Stimulated activated CD4-positive, alpha-beta T cell treated with anti-CD3 and anti-CD28 coated beads, Interleukin-15, amount 100 ng/mL, for 48 hours (primary cell): ENCODE measurements at places on chromosomes 11 and 22.

DNA sequence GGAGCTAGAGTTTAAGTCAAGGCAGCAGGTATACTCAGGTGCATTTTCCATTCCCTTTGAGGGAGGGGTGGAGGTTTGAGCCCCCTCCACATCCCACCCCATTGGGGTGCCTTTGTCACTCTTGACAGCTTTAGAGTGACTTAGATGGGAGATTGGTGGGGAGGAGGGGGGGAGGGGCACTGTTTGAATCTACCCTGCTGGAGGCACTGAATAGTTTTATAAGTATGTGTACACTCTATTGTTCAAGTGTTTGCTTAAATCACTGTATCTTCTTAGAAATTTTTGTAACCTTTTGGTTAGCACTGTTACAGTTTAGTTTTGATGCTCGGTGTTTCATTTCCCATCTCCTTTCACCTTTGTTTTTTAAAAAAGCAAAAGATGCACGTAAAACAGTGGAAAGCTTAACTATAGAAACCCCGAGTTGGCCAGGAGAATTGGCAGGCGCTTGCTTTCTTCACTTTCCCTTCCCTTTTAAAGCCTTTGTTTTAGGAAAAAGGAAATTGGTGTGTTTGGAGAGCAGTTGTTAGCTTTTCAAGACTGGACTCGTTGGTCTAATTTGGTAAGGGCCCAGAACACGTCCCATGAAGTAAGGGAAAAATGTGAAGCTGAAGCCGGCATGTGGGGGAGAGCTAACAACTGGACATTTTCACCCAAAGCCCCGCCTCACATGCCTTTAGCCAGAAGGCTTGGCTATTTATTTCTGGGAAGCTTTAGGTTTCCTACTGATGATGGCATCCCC lies 42.8 kb downstream of the TNRC6B start:
- DNase-seq, result no peak

GRCh38 chr11:33857933-33858371 lies 33.9 kb downstream of the LMO2 start:
- DNase-seq, result peak; percentile 49

DNA sequence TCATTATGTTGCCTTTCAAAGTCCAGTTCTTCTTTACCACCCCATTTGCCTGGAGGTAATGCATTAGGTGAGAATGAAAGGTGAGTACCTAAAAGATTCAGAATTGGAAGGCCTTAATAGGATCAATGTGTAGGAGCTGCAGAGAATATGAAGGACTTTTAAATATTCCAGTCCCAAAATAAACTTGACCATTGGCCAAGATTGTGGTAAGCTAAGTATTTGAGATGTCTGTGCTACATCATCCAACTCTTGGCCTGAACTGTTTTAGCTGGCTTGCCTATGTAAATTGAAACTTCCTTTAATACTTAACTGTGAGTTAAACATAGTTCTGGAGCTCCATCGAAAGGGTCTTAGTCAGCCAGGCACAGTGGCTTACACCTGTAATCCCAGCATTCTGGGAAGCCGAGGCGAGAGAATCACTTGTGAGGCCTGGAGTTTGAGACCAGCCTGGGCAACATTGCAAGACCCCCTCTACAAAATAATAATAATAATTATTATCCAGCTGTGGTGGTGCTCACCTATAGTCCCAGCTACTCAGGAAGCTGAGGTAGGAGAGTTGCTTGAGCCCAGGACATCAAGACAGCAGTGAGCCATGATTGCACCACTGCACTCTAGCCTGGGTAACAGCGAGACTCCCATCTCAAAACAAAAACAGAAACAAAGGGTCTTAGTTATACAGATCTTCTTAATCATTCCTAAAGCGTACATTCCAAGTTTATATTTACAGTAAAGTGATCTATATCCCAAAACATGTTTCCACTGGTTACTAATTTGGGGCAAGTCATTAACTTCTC lies 29.8 kb downstream of the MTMR3 start:
- DNase-seq, result no peak

DNA sequence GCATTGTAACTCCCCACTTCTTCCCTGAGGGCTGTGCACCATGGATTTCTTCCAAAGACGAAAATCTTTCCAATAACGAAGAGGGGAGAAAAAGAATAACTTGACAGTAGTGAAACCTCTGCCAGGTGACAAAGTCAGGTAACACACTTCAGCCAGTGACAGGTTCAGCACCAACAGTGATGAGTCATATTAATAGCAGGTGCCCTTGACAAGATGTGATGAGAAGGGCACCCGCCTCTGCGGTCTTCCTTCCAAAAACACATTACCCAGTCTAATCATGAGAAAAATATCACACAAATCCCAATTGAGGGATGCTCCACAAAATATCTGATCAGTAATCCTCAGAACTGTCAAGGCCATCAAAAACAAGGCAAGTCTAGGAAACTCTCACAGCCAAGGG lies 157.8 kb downstream of the EFCAB6 start:
- DNase-seq, result no peak

GRCh38 chr11:97965849-97966646 lies 1054.7 kb upstream of the CNTN5 start:
- DNase-seq, result no peak

GRCh38 chr11:132452616-132453015 lies 1079.7 kb downstream of the OPCML start:
- DNase-seq, result no peak

GRCh38 chr11:121499405-121499804 lies 46.6 kb upstream of the SORL1-AS1 start:
- no peak for DNase-seq

DNA sequence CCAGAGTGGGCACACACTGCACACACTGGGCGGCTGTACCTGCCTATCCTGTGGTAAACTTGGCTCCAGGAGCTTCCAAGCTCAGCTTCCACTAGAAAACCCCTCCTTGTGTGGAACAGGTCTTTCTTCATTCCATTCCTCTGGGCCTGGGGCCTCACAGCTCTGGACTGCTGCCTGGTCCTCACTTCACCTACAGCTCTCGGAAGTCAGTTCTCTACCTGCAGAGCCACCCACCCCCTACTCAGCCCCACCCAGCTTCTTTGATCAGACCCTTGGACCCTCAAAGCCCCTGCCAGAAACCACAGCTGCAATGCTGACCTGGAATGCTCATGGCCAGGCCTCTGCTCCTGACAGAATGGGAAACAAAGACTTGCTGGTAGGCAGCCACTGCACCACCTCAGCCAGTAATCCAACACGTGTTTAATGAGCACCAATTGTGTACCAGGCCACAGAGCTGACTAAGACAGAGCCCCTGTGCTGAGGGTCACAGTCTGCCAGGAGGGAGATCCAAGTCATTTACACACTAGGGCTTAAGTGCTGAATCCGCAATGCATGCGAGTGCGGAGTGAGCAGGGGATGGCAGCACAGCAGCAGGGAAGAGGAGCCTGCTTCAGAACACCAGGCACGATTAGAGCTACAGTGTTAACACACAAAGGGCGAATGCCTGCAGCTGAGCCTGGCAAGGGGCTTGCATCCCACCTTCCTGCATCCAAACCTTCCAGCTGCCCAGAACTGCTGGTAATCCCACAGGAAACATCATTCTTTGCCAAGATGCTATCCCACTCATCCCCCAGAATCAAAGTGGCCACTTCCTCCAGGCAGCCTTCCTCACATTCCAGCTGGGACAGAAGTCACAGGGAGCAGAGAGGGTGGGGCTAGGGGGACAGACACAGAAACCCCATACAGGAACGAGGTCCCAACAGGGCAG lies 4.6 kb downstream of the GNB1L start:
- DNase-seq, result no peak

DNA sequence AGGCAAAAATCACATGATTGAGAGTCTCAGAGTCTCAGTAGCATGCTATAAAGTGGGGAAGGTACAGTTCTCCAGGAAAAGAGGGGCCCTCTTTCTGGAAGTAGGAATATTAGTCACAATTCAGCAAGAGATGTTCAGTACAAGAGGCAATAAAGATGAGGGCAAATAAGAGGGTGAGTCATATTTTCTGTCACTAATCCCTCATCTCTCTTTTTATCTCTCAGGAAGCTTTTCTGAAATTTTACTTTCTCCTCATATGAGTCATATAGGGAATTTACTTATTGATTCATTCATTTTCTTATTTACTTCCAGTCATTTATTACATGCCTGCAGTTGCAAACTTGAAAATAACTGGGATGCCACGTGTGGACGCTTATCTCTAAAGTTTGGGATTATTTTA lies 3.4 kb upstream of the NXPE1 start:
- DNase-seq, result no peak

DNA sequence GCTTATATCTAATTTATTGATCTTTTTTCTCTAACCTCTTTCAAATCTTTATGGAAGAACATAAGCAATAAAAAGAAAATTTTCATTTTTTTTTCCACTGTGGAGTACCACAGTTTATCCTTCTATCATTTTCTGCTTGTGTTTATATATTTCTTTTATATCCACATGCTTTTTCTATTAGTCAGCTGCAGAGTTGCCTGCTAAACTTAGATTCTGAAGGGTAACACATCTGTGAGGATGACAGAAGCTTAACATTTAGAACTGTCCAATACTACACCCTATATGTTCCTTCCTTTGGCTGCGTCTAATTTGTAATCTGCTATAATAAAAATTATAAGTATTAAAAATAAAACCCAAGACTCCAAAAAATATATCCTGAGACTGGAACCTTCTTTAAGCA lies 20.8 kb downstream of the CCDC90B start:
- no peak for DNase-seq

- DNase-seq, result no peak
Observed at GRCh38 chr11:78533399-78533798, 41.3 kb downstream of the NARS2 start.

- DNase-seq, result no peak
Observed at GRCh38 chr11:27926486-27926885, 181.5 kb downstream of the KIF18A start.

GRCh38 chr11:11272254-11272653 lies 80.8 kb downstream of the CSNK2A3 start:
- DNase-seq, result no peak

DNA sequence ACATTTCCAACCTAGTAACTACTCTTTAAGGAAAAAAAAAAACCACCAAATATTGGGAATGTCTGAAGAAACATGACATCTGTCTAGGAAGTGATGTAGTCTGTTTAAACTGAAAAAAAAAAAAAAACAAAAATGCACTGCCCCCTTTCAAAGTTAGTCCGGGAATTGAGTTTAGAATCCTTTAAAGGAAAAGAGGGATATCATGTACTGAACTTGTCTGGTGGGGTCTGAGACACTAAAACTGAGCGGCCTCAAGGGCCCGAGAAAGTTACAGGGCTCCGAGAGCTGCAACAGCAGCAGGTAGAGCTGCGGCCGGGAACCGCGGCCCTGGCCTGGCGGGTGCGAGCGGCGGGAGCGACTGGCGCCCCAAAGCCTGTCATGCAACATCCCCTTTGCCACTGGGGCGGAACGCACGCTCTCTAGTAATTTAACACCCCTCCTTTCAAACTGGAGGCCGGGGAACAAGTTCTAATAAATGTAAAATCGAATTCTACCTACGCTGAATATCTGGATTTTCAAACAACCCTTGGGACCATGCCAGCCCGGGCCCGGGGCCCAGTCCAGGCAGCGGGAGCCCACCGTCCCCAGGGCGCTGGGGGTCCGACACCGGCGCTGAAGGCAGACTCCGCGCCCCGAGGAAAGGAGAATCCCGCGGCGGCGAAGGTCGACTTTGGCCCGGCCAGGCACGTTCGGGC lies 736 bp downstream of the RDX start:
- DNase-seq, result peak; percentile 42

GRCh38 chr11:105862736-105863367 lies 159.2 kb downstream of the MSANTD4 start:
- no peak for DNase-seq

GRCh38 chr11:18317551-18317950 lies 4.4 kb downstream of the HPS5 start:
- no peak for DNase-seq

DNA sequence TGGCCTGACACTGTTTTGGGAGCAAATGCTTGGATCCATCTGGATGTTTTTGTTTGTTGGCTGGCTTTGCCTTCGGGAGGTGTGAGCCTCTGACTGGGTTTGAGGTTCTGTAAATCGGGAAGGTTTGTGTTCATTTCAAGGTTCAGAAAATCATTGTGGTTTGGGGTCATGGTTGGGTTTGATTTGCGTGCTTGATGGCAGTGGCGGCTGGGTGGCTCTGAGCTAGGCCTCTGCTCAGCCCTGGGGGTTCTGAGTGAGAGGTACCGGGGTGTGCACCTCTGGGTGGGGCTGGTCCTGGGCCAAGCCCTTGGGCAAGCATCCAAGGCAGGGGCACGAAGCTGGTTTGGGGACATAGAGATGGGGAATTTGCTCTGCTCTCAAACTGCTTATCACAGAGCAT lies 37.0 kb upstream of the ALX4 start:
- DNase-seq, result no peak

GRCh38 chr11:117986981-117987574 lies 884 bp downstream of the IL10RA start:
- peak; percentile 68 for DNase-seq

DNA sequence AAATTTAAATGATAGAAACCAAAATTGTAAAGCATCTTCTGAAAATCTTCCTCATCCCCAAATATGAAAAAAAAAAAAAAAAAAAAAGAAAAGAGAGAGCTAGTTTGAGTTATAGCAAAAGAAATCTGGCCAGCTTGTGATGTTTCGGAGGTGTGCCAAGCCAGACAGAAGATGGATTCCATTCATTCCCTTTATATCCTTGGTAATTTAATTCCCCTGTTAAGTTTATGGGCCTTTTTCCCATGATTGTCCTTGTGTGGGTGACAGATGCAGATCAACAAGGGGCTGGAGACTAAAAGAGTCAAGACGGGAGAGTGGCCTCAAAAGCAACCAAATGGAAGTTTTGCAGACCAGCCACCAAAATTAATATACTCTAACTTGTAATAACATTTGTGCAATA lies 47.6 kb upstream of the PARVA start:
- no peak for DNase-seq

DNA sequence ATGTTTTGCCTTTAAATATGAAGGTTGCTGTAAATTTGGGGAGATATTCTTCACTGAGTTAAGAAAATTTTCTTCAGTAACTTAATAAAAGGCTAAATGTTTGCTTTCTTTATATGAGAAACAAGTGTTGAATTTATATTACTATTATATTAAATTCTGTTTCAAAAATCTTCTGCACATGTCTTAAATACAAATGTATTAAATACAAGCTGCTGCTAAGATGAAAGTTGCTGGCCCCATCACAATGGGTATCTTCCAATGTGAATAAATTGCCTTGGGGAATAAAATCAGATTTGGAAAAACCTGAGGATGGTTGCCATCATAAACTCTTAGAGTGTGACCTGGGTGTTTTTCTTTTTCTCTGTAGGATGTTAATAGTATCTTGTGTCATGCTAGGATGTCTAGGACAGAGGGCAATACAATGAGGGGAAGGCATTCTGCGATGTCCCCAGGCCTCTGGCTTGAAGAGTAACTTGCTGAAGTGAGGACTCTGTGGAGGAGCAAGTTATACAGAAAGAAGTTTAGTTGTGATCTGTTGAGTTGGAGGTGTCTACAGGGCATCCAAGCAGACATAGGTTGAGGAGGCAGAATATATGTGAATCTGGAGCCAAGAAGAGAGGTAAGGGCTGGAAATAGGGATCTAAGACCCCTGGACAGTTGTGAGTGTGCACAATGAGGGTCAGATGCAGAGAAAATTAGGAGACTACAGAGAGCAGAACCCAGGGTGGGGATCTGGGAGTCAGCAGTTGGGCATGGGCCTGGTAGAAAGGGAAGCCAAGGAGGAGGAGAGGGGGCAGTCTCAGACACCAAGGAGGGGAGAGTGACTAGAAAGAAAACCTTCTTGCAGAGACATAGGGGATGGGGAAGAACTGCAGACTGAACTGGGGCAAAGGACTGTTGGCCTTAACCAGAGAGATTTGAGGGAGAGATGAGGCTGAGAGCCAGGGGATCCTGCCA lies 4.8 kb downstream of the IGLL5 start:
- no peak for DNase-seq
